ENCODE measurements at places on chromosomes 13 and 19.

- no peak for DNase-seq
These were observed 29.5 kb downstream of the PEPD start for GRCh38 chr19:33492090-33492489.

- no peak for DNase-seq
These were observed 257.2 kb downstream of the DIAPH3 start for GRCh38 chr13:59906413-59907049.

DNA sequence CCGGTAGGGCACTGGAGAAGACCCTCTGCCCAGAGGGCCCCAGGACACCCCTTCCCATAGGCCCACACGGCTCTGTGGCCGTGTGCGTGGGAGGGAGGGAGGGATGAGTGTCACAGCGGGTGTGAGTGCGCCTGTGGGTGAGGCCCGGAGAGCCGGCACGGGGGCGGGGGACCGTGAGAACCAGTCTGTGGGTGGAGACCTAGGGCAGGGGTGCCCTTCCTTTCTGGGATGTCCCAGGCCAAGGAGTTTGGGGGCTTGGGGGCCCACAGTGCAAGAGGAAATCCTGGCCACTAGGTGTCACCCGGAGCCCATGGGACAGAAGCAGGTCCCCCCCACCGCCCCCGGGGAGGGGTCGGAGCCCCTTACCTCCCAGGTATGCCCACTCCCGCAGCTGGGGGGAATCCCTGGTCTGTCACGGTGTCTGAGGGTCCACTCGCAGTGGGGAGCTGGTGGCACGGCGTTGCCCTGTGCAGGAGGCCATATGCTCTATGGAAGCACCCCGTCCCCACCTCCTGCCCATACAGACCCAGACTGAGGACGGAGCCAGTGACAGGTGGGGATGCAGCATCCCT, 16.0 kb upstream of the SLC7A10 start:
- DNase-seq, result peak; percentile 49

- no peak for DNase-seq
These were observed 161.4 kb downstream of the PTPRS start for GRCh38 chr19:5179256-5179655.

GRCh38 chr19:16336571-16336970, 11.9 kb downstream of the KLF2 start:
- no peak for DNase-seq

DNA sequence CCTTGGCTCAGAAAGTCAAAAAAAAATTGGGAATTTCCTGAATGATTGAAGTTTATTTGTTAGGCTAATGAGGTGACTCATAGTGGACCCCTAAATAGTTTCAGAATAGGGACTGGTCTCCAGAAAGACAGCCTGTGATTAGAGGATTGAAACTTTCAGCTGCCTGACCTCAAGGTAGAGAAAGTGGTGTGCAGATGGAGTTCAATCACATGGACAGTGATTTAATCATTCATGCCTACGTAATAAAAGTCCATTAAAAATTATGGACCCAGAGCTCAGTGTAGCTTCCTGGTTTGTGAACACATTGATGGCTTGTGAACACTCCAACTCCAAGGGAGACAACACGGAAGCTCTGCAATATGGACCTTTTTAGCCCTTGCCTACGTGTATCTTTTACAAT, 533.2 kb upstream of the PCDH9 start:
- DNase-seq, result no peak

- DNase-seq, result peak; percentile 13
These were observed 465.1 kb upstream of the PCDH20 start for GRCh38 chr13:61880578-61881283.

DNA sequence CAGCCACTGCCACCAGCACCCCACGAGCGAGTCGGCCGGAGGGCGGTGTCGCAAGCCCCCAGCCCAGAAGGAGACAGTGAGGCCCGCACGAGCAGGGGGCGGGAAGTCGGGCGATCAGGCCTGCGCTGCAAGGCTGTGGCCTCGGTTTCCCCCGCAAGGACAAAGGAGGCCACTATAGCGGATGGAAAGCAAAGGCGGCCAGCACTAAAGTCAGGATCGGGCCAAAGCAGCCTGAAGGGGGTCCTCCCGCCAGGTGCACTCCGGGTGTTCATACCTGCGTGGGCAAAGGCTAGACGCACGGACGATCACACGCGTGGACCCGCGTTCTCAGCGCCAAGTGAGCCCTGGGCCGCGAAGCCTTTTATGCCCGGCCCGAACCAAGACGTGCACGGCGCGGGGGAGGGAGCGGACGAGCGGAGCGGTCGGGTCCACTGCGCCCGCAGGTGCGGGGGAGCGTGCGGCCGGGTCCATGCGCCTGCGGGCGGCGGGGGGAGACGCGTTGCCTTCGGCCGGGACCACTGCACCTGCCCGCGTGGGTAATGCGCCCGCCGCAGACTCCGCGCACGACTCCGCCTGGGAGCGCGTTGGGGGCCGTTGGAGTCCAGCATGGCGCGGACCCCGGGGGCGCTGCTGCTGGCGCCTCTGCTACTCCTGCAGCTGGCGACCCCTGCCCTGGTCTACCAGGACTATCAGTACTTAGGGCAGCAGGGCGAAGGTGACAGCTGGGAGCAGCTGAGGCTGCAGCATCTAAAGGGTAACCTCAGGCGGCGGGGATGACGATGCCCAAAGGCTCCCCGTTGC, at the start of the genes PRDX2 and THSD8:
Gene PRDX2 (minus strand): TSS at position 335 of the 801 bp plus-strand sequence. CDS start 539 bp downstream, outside the sequence.
Gene THSD8 (plus strand): TSS at position 604 of the 801 bp plus-strand sequence. CDS start 3 bp downstream, at position 607.
- peak; percentile 82 for DNase-seq

- DNase-seq, result no peak
These were observed 840 bp upstream of the LILRA4 start for GRCh38 chr19:54339646-54340358.

GRCh38 chr19:36073121-36073876, 18.6 kb downstream of the WDR62 start:
- no peak for DNase-seq

DNA sequence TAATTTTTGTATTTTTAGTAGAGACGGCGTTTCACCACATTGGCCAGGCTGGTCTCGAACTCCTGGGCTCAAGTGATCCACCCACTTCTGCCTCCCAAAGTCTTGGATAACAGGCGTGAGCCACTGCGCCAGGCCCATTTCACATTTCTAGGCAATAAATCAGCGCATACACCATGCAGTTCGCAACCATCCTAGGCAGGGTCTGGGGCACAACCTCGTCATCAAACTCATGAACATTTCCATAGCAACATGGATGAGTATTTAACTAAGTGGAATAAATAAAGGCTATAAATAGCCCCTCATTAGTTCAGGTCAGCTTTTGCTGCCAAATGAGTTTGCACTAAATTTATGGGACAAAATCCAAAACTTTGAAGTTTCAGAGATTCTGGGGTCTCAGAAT, 8.2 kb downstream of the MEIS3 start:
- no peak for DNase-seq

- DNase-seq, result no peak
These were observed 6.8 kb upstream of the SPART start for GRCh38 chr13:36353001-36353400.

DNA sequence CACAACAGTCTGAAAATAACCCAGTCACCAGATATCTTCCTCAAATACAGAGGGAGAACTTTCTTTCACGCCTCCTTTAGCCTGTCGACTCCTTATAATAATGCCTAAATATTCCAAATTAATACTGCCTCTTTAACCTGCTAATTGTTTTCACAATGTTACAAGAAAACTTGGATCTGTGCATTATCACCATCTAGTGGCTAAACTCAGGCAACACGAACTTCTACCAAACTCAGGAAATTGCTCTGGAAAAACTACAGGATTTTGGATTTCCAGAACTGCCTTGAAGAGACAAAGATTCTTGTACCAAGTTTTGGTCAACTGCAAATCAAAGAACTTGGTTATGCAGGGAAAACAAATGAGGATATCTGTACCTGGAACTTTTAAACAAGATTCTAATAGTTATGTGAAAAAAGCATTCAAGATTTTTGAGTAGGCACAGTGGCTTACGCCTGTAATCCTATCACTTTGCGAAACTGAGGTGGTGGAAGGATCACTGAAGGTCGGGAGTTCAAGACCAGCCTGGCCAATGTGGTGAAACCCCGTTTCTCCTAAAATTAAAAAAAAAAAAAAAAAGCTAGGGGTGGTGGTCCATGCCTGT, 10.8 kb downstream of the CLN5 start:
- DNase-seq, result no peak

GRCh38 chr13:43324129-43324528, 300.7 kb downstream of the DNAJC15 start:
- DNase-seq, result no peak

GRCh38 chr19:49201042-49201441, 43.5 kb downstream of the TRPM4 start:
- DNase-seq, result no peak

- no peak for DNase-seq
These were observed 53.8 kb downstream of the KLF2 start for GRCh38 chr19:16378291-16378889.

- no peak for DNase-seq
These were observed 67.5 kb downstream of the LRCH1 start for GRCh38 chr13:46620471-46620870.

- no peak for DNase-seq
These were observed 41.8 kb upstream of the WASF3 start for GRCh38 chr13:26515721-26516120.

DNA sequence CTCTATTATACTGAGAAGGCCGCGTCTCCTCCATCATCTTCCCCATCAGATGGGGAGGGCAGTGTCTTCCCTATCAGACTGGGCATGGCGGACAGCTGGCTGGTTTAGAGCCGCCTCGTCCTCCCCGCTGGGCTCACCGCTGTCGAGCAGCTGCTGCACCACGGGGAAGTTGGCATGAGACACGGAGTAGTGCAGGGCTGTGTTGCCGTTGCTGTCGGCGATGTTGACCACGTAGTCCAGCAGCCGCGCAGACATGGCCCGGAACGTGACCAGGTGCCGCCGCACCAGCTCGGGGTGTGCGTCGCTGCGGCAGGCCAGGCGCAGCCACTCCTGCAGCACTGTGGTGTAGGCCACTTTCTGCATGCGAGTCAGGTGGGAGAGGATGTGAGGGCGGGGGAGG, 18.8 kb upstream of the SPC24 start:
- no peak for DNase-seq

- DNase-seq, result no peak
These were observed 55.6 kb downstream of the SLC7A9 start for GRCh38 chr19:32813862-32814425.

- DNase-seq, result no peak
These were observed 59.3 kb downstream of the TNFSF13B start for GRCh38 chr13:108328848-108329247.

GRCh38 chr19:48397263-48398101, 4.0 kb downstream of the GRIN2D start:
- DNase-seq, result no peak

- DNase-seq, result no peak
These were observed 8.5 kb upstream of the SLC25A15 start for GRCh38 chr13:40780822-40781401.

- DNase-seq, result no peak
These were observed 35.4 kb upstream of the MCF2L start for GRCh38 chr13:112933649-112934048.

GRCh38 chr13:78608252-78608687, 4.9 kb upstream of the POU4F1 start:
- no peak for DNase-seq

DNA sequence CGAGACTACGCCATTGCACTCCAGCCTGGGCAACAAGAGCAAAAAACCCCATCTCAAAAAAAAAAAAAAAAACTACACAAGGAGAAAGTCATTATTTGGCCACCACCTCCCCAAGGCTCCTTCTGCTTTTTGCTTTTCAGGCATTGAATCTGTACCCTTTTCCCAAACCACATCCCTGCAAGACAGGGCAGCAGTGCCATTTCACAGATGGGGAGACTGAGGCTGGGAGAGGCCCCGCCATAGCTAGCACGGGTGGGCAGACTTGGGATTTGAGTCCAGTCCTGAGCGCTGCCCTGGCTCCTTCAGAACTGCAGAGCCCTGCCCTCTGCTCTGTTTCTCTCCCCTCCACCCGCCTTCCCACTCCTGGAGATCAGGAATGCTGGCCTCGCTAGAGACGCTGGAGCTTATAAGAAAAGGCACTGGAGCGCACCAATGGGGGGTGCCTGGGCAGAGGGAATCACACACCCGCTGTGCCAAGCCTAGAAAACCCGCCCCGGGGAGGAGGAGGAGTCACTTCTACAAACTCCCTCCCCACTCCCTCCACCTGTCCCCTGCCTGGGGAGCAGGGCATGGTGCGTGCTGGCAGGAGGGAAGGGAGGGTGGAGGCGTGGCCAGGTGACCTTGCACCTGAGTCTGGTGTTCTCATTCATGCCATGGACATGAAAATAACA, 17.6 kb downstream of the TJP3 start:
- no peak for DNase-seq

- peak; percentile 90 for DNase-seq
These were observed 1505.1 kb upstream of the SLC10A2 start for GRCh38 chr13:104571161-104571892.

DNA sequence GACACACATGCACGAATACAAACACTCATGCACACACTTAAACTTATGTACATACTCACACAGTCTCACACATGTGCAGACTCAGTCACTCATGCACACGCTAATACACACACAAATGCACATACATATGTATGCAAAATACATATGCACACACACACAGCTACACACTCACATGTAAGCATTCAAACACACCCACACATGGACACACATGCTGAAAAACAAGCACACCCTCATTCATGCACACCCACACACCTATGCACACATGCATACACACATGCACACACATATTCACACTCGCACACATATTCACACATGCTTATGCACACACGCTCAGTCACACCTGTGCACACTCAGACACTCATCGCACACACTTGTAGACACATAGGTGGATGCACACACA, 9.3 kb downstream of the MUC16 start:
- no peak for DNase-seq

- DNase-seq, result no peak
These were observed 88.4 kb downstream of the IRS2 start for GRCh38 chr13:109697936-109698335.

DNA sequence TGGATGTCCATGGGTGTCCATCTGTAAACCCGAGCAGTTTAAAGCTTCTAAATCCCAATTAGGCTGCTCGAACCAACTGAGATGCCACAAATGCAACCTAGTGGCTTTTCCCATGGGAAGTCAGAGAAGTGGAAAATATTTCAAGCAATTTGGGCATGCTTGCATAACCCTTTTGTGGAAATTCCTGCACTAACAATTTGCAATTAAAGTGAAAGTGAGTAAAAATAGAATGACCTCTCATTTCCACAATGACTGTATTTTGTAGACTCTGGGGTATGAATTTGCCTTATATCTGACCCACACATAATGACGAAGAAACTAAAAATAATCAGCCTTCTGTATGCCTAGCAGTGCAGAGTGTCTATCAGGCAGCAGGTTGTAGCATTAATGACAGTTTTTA, 91.8 kb upstream of the TSC22D1 start:
- DNase-seq, result no peak

DNA sequence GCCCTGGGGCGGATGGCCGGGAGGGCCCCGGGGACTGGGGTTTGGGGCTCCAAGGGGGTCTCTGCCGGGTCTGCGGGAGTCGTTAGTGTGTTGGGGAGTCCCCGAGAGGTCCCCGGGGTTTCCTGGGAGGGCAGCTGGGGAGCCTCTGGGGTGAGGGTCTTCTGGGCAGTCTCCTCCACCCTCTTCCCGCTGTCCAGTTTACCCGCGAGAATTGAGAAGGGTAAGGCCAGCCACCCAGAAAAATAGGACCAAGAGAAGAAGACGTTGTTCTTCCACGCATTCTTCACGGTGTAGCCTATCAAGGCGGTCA, 1.0 kb upstream of the ETFB start:
- DNase-seq, result no peak
